ENCODE measurements at places on chromosomes 12 and 14.
A peak's percentile ranks its signal among the peaks of the same experiment; 100 is the strongest.

- DNase-seq = no peak
Measured at GRCh38 chr14:98999901-99000300, 272.1 kb downstream of the BCL11B start.

- no peak for DNase-seq
Measured at GRCh38 chr12:52847335-52848102, 1.3 kb downstream of the KRT78 start.

DNA sequence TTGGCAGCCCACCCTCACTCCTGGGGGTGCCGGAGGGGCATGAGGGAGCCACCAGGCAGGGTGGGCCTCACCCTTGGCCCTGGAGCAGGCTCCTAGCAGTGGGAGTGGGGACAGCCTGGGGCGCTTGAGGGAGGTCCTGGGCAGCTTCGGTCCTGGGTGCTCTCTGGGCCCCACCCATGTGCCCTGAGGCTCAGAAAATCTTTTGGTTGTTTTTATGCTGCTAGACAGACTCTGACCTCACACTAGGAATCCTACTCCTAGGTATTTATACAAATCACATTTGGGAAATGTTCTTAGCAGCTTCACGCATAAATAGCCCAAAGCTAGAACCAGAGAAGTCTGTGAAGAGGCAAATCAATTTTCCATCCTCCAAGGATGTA lies 10.9 kb upstream of the ULK1 start:
- DNase-seq = no peak

GRCh38 chr12:28955491-28955890 lies 193.6 kb upstream of the FAR2 start:
- DNase-seq = no peak

GRCh38 chr12:90028635-90029051 lies 320.0 kb upstream of the ATP2B1 start:
- DNase-seq = no peak

DNA sequence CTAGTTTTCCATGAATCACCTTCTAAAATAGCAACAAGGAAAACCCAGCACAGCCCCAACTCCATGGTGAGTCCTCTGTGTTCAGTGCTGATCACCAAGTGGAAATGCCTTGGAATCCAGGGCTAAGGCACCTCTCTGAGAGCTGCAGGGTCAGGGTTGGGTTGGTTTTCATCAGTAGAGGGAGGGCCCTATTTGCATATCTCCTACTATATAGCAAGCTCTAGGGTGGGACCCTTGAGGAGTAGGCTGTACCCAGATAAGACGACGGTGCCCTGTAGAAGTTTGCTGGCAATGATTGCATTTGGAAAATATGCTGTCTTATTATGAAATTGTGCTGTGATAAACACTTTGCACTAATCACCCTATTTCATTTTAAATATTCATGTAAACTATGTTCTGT lies 1011.8 kb downstream of the TMEM121 start:
- no peak for DNase-seq

DNA sequence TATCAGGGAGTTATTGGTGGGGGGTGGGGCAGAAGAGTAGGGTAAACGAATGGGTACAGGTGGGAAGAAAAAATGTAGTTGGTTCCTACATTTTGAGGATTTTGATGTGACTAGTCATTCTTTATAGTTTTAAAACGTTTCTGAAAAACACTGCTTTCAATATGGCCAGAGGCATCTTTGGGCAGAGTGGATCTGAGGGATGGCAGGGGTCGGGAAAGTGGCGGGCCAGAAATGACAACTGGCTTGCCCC lies 527 bp upstream of the ATP23 start:
- DNase-seq = no peak

DNA sequence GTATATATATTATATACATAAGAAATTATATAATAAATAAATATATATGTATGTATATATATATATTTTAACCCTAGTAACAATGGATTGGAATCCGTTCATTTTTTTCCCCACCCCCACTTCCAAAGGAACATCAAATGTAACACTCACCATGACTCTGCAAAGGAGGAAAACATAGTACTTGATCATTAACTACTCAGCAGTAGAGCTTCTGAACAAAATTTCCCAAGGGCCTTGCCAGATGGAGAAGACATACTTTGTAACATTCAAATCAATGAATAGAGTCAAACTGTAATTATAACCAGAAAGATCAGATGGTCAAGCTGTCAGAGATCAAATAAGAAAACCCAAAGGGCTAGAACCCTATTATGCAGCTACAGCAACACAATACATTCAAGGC lies 126.0 kb upstream of the CNTN1 start:
- no peak for DNase-seq

- no peak for DNase-seq
Measured at GRCh38 chr14:42001431-42001830, 394.8 kb downstream of the LRFN5 start.

GRCh38 chr12:105206686-105207374 lies 29.1 kb downstream of the APPL2 start:
- no peak for DNase-seq

GRCh38 chr12:40634517-40635131 lies 57.6 kb upstream of the CNTN1 start:
- no peak for DNase-seq

- DNase-seq = peak; percentile 68
Measured at GRCh38 chr12:46450279-46450748, 77.7 kb upstream of the SLC38A2 start.

DNA sequence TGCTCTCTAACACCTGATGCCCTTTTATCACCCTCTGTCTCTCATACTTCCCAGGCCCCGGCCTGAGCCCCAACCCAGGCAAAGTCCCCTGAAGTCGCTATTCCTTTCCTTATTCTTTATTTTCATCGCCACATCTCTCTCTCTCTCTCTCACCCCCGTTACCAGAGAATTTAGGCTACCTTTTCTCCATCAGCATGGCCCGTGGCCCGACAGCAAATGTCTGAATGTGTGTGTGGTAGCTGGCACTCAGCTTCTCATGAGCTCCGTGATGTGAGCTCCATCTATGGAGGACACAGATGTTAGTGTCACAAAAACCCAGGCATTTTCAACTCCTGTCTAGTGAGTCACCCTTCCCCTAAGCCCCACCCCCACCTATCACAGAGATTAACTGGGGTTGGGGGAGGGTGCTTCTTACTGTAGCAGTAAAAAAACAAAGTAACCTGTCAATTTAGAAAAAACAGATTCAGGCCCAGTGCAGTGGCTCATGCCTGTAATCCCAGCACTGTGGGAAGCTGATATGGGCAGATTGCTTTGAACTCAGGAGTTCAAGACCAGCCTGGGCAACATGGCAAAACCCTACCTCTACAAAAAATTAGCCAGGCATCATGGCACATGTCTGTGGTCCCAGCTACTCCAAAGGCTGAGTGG lies 53.8 kb downstream of the VCPKMT start:
- DNase-seq = no peak
